ENCODE measurements at places on chromosomes 5 and 9.
A peak's percentile ranks its signal among the peaks of the same experiment; 100 is the strongest.

GRCh38 chr5:142587354-142587965 lies 98.4 kb downstream of the FGF1 start:
- DNase-seq: no peak

GRCh38 chr9:34688329-34689115 lies 2.6 kb downstream of the CCL19 start:
- no peak for DNase-seq

- DNase-seq: no peak
Measured at GRCh38 chr5:36378551-36378950, 76.8 kb upstream of the RANBP3L start.

GRCh38 chr9:99431103-99431502 lies 209.0 kb downstream of the SEC61B start:
- peak; percentile 69 for DNase-seq

DNA sequence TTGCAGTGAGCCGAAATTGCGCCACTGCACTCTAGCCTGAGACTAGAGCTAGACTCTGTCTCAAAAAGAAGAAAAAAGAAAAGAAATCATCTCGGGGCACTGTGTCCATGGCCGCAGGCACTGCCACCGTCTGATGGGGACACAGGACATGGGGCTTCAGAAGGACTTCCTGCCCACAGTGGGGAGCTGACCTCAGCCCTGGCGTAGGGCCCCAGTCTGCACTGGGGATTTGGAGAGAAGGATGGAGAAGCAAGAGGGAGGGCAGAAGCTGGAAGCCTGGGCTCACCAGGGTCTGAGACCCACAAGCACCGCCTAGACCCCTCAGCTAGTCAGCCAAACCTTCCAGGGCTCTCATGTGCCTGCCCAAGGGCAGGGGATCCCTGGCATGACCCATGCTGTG lies 4.1 kb upstream of the SARDH start:
- no peak for DNase-seq

DNA sequence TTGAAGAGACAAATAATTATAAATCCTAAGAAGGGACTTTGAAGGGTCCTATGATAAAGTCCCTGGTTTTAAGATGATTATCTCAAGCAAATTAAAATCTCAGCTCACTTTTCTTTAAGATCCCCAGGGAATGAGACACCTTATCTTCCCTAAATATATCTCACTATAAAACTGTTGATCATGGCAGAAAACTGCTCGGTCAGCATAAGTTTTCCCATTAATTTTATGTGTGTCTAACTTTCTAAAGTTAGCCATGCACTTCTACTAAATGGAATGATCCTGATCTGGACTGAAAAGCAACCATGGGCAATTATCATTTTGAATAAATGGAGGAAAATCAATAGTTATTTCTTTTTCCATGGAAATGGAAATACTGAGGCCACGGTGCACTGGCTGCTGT lies 314.5 kb downstream of the TRPM3 start:
- DNase-seq: no peak

DNA sequence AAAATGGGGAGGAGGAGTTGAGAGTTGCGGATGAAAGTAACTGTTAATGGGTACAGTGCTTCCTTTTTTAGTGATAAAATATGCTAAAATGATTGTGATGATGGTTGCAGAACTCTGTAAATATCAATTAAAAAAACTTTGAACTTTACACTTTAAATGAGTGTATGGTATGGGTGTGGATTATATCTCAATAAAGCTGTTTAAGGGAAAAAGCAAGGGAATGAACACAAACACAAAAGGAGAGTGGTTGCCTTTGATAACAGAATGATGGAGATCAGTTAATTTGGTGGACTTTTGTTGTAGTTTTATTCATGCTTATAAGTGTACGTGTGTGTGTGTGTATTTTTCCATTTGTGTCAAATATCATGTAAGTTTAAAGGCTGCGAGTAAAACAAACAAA lies 186.1 kb downstream of the ZNF608 start:
- DNase-seq: no peak

All from kidney capillary endothelial cell (primary cell).